Muscle of arm (tissue), 14 donors: ENCODE measurements at places on chromosomes 2 and 18. TPM values are rescaled to one million over a fixed set of nuclear protein-coding genes. Genes with fewer than 3 reads are reported as not detected.

Gene UGT1A3
- polyA plus RNA-seq: not detected

DNA sequence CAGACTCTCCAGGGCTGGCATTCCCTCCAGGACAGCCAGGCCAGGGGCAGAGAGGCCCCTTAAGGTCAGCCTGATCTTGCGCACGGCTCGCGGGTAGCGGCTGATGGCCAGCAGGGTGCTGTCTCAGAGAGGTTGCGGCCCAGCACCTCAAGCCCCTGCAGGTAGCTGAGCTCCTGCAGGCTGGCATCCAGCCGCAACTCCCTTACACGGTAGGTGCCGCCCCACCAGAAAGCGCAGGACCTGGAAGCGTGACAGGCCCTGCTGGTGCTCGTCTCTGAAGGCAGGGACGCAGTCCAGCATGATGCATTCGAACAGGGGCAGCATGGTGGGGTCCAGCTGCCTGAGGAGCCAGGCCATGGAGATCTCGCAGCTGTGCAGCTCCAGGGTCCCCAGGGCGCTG is 38.9 kb downstream of the C1D start:
- DNase-seq: no peak

- DNase-seq: no peak
Measured at GRCh38 chr2:230737300-230737699, 24.7 kb downstream of the CAB39 start.

DNA sequence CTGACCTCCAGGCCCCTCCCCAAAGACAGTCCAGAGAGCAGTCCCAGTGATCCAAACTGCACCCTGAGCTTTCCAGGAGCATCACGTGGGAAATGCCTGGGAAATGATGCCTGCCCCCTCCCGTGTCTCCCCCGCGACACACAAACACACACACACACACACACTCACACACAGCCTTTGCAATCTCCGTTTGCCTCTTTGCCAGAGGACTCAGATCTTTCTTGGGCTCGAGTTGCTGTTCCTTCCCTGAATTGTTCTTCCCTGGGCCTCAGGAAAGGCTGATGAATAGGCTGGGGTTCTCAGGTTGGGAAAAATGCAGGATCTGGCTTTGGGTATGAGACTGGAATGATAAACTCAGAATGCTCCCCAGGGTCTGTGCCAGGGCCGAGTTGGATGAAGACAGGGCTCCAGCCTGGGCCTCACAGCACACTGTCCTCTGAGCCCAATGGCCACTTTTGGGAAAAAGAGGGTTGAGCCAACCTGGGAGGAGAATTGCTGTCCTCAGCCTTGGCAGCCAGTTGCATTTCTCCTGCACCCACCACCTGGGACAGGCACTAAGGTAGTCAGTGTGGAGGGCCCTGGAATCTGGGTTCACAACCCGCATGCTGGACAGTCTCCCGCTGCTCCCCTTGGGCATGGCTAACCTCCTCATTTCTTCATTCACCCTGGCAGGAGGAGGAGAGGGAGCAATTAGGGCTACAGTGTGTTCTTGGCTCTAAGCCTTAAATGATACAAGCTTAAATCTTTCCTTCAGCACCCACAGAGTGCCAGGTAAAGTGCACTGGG is 43.9 kb upstream of the ATP6V1B1 start:
- no peak for DNase-seq

- peak; percentile 85 for DNase-seq
Measured at GRCh38 chr2:43221124-43221762, 5.2 kb downstream of the ZFP36L2 start.

GRCh38 chr2:164456619-164457018 is 164.7 kb downstream of the GRB14 start:
- no peak for DNase-seq

DNA sequence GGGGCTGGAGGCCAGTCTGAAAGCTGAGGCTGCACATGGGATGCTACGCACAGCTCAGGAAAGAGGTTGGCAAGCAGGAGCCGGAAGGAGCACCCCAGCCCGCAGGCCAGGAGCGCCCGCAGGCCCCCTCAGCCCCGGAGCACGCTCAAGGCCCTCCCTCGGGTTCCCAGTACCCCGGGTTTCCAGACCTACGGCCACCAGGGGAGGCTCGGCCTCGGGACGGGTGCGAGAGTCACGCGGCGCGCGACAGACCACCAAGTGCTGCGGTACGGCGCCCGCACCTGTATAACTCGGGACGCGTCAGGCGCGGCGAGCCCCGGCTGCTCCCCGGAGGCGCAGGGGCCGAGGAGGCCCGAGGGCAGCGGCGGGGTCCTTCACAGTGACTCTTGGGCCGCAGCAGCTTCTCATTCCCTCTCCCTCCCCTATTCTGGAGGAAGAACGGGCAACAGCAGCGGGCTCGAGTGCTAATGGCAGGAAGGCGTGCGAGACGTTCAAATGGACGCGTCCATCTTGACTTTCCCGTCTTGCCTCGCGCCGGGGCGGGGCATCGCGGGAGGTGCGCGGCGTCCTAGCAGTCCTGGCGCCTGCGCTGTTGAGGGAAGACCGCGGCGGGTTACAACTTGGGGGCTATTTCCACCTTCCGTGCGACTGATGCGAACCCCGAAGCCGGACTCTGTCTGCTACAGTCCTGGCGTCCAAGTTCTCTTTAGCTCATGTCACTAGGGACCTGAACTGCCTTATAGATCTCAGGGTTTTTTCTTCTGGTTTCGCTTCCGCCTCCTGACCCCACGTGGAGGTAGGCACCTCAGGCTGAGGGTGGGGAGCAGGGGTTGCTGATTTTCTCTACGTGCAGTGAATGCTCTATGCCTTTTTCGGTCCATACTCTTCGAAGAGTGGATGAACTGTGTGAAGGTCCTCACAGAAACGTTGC is at the start of gene ANAPC1:
TSS of gene ANAPC1 (minus strand) at position 533 of the 931 bp plus-strand sequence. CDS start 3,368 bp downstream, outside the sequence.
- peak; percentile 79 for DNase-seq

GRCh38 chr2:86372641-86373502 is 35.4 kb upstream of the REEP1 start:
- no peak for DNase-seq

DNA sequence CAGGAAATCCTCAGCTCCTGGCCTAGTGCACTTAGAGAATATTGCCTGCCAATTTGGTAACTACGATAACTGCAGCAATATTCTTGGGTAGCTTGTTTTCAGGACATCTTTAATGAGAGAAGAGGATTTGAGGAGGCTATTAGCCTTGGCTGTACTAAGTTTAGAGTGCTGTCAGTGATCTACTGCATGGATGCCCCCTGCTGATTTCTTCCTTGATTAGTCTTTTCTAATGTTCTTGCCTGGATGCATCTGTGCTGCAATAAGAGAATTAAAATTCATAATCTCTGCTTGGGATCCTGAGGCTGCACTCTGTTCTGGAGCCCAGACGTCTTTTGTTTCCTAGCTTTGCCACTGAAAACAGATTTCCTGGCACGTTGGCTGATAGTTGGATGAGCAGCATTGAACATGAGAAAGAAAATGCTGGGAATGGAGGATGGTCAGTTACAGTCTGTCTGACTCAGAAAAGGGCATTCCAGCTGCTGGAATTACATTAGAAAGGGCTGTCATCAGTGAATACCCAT is 115.4 kb downstream of the CCDC85A start:
- DNase-seq: peak; percentile 27

- DNase-seq: no peak
Measured at GRCh38 chr18:44098551-44099098, 582.1 kb upstream of the SETBP1 start.

Gene ANKRD29
- polyA plus RNA-seq: 6.4 TPM

- no peak for DNase-seq
Measured at GRCh38 chr2:234691214-234691575, 194.3 kb upstream of the ARL4C start.

- DNase-seq: no peak
Measured at GRCh38 chr18:26002375-26002910, 88.0 kb downstream of the SS18 start.

DNA sequence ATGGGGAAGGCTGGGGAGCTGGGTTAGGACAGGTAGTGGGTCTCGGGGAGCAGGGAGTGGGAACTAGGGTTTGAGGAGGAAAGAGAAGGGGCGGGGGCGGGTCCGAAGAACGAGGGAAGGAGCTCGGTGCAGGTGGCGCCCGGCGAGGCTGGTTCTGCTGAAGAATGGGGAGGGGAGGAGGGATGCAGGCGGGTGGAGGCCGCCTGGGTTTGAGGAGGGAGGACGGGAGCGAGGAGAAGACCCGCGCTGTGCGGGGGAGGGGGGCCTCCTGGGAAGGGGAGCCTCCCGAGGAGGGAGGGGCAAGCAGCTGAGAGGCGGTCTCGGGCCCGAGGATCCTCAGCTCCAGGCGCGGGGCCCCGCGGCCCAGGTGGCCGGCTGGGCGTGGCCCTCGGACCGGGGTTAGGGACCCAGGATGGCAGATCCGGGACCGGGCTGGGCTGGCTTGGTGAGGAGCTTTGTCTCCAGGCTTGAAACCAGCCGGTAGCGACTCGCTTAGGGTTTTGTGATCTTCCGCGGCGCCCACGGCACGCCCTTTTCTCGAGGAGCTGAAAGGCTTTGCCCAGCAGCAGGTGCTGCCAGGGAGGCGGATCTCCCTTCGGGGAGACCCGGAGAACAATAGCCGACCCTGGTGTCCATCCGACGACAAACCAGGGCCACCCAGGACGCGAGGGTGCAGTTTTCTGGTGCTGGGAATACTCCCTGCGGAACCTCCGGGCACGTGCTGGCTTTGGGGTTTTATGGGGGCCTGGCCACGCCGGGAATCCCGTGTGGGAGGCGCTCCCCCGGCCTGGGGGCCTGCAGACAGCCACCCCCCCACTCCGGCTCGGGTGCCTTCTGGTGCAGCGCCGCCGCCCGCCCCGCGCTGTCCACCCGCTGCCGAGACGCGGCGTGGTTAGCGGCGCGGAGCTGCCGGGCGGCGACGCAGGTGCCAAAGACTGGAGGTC is 1.4 kb downstream of the DPYSL5 start:
- DNase-seq: no peak

DNA sequence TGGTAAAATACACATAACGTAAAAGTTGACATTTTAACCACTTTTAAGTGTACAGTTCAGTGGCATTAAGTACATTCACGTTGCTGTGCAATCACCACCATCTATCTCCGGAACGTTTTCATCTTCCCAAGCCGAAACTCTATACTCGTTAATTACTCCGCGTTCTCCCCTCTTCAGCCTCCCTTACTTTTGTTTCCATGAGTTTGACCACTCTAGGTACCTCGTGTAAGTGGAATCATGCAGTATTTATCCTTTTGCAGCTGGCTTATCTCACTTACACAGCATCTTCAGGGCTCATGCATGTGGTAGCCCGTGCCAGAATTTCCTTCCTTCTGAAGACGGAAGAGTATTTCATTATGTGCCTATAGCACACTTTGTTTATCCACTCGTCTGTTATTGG is 225.2 kb downstream of the SLC4A3 start:
- no peak for DNase-seq

Gene CCDC141
- polyA plus RNA-seq: 72.4 TPM

- no peak for DNase-seq
Measured at GRCh38 chr2:160367887-160368286, 125.7 kb downstream of the RBMS1 start.

Gene CNRIP1
- 21.5 TPM for polyA plus RNA-seq

DNA sequence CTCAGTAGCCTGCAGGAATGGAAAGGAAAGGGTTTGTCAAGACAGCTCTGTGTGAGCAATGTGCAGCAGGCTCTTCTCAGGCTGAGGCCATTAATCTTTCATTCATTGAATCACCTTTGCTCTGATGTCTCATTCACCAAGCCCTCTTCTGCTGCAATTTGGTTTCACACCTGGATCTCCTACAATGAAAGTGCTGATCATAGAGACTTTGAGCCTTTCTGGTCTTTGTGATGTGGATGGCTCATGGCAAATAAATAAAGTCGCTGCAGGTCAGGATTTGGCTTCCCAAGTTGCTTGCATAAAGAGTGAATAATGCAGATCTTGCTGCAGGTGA is 95.8 kb upstream of the SPRED2 start:
- DNase-seq: no peak

GRCh38 chr18:26549263-26550094 is 1.1 kb upstream of the KCTD1 start:
- peak; percentile 31 for DNase-seq
